ENCODE measurements at places on chromosomes 13 and 19.

GRCh38 chr13:32594157-32594738, 8.0 kb downstream of the PDS5B start:
- DNase-seq, result peak; percentile 65

DNA sequence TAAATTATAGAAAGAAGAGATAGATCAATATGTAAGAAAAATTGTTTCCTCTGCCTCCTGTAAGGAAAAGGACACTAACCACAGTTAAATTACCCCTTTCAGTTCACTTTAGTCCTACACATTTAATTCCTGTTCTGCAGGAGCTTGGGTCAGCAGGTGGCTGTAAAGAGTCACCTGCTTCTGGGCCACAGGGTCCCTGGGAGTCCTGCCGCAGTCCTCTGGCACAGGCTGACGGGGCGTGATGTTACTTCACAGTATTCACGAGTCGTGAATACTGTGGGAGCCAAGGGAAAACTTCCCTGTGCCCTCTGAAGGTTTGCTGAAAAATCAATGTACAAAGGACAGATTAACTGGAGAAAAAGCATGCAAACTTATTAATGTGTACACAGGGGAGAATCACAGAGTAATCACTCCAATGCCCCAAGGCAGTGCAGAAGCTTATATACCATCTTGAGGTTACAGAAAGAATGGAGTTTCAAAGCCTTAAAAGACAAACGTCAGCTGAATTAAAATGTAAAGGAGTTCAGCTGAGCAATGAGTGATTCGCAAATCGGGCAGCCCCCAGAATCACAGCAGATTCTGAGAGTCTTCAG, 125.8 kb upstream of the TMTC4 start:
- DNase-seq, result no peak

GRCh38 chr19:17450264-17451075, 2.0 kb upstream of the TMEM221 start:
- DNase-seq, result no peak

- DNase-seq, result no peak
Measured at GRCh38 chr19:29060813-29061364, 152.1 kb downstream of the UQCRFS1 start.

- peak; percentile 57 for DNase-seq
Measured at GRCh38 chr19:48095612-48096175, 14.9 kb downstream of the PLA2G4C start.

DNA sequence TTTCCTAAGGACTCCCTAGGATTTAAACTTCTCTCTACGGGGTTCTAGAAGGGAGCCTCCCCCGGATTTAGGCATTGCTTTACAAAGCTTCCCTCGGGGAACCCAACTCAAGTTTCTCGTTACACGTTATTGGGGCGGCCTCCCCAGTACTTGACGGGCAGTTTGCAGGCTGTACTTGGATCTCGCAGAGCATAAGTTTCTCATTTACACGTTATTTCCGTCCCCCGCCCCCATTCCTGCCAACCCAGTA, 584 bp downstream of the SMG9 start:
- DNase-seq, result no peak

- DNase-seq, result no peak
Measured at GRCh38 chr13:81874681-81875661, 1534.0 kb upstream of the SPRY2 start.

DNA sequence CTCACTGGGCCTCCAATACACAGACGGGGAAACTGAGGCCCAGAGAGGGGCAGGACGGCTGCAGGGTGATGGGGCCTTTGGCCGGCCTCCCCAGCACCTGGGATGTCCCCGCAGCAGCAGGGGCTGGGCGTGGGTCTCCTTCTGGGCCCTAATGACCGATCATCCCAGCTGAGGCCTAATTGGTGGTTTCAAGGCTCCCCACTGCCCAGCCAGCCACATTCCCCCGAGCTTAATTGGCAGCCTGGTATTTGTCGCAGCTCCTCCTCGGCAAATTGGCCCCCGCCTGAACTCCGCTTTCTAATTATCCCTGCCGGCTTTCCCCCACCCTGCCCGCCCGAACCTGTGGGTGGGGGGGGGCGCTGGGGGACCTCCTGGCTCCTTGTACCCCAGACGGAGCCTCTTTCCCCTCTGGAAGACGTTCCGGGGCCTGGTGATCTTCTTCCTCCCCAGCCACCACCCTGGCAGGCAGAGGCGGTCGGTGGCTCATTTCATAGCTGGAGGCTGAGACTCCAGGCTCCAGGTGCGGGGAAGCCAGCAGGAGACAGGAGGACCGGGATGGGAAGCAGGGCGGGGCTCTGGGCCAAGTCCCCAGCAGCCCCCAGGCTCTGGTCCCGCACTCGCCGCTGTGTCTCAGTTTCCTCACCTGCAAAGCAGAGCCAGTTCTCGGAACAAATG, 27.2 kb upstream of the WDR18 start:
- peak; percentile 84 for DNase-seq

DNA sequence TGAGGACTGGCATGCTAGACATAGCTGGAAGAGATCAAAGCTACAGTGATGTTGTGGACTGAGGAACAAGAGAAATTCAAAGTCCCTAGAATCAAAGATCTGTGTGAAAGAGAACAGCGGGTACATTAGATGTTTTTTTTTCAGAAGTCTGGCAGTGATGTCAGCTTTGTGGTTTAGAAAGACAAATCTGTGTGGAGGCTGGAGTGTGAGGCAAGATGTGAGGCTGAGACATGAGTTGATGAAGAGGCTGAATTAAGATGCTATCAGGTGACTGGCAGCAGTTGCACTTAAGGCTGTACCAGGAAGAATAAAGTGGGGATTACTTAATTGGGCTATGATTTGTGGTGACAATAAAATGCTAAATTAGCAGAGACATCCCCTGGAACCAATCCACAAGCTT, 46.5 kb downstream of the DNAJC3 start:
- no peak for DNase-seq

- no peak for DNase-seq
Measured at GRCh38 chr19:4372165-4373012, 28.0 kb downstream of the SH3GL1 start.

DNA sequence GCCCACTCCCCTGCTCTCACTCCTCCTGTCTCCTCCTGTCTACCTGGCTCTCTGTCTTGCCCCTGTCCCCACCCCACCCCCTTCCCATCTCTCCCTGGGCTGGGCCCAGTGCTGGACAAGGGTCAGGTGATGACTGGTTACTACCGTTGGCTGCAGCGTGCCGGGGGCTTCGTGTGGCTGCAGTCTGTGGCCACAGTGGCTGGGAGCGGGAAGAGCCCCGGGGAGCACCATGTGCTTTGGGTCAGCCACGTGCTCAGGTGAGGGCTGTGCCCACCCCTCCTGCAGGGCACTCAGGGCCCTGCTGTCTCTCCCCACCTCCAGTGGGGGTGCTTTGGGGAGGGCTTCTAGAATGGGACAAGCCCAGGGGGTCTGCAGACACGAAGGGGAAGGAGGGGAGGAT, 7.6 kb downstream of the TMEM160 start:
- no peak for DNase-seq

- no peak for DNase-seq
Measured at GRCh38 chr13:67077132-67077531, 153.0 kb downstream of the PCDH9 start.

DNA sequence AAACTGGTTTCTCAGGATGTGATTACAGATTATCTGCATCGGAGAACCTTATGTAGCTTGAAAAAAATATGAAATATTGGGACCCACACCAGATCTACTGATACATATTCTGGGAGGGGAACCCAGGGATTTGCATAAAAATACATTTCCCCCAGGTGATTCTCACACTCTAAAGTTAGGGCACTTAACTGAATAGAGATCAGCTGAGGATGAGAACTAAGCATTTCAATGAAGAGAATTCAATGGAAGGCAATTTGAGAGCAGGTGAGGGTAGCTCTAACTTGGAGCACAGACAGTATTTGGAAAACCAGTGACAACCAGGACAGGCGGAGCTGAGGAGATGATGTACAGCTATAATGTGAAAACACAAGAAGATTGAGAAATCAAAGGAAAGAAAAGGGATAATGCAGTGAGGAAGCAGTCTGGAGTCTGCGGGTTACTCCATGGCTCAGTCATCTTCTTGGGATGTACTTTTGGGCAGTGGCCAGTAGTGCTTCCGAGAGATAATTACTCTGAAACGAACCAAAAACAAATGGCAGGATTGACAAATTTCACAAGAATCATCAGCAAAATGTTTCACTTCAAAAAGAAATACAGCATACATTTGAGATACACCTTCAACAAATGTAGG, 6.1 kb upstream of the OXGR1 start:
- DNase-seq, result peak; percentile 54

GRCh38 chr19:5171711-5172110, 168.9 kb downstream of the PTPRS start:
- no peak for DNase-seq

DNA sequence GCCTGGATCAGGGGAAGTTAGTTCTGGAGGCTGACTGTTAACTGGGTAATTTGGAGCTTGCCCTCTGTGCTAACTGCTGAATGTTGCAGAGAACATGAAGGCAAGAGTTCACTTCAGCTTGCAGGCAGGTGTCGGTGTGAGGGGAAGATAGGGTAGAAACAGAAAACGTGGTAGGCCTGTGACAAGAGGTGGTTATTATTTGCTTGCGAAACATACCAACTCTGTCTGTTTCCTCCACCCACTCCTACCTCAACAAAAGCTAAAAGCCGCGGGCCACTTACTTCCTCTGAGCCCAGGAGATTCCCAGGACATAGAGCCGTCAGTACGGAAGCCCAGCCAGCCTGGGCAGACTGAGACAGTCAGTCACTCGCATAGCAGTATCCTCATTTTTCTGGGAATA, 119.2 kb upstream of the ABCC4 start:
- DNase-seq, result no peak

DNA sequence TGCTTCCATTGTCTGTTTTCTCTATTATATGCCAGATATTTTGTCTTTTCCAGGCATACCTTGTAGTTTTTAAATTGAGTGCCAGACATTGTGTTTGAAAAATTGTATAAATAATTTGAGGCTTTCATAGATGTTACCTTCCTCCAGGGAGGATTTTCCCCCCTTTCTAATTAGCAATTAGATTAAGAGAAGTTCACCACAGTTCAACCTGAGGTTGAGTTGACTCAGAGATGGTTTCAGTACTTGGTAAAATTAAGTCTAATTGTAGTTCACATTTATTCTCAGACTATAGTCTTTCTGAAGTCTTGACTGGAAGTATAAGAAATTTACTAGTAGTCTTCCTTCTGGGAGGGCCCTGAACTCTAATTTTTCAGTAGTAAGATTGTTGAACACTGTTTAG, 104.1 kb upstream of the SCEL start:
- no peak for DNase-seq

- DNase-seq, result no peak
Measured at GRCh38 chr13:30745906-30746686, 10.8 kb downstream of the ALOX5AP start.

DNA sequence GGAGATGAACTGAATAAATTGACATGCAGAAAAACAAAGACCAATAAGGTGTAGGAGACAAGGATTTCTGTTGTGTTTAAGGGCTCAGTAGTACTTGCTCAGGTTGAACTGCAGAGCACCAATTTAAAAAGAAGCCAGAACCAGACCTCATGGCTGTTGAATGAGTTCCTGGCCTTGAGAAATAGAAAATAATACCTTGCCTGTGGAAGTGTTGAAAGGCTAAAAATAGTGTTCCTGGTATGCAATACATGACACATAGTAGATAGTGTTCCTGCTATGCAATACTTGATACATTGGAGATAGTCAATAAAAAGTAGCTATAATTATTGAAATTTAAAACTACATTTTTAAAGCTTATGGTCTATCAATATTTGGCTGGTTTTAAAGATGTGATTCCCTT, 595.8 kb downstream of the PCDH9 start:
- DNase-seq, result peak; percentile 11

- no peak for DNase-seq
Measured at GRCh38 chr13:95793781-95794180, 116.8 kb downstream of the DNAJC3 start.

- DNase-seq, result no peak
Measured at GRCh38 chr19:648904-649801, 9.5 kb downstream of the FGF22 start.

- no peak for DNase-seq
Measured at GRCh38 chr13:102909971-102910370, 64.1 kb downstream of the ERCC5 start.

DNA sequence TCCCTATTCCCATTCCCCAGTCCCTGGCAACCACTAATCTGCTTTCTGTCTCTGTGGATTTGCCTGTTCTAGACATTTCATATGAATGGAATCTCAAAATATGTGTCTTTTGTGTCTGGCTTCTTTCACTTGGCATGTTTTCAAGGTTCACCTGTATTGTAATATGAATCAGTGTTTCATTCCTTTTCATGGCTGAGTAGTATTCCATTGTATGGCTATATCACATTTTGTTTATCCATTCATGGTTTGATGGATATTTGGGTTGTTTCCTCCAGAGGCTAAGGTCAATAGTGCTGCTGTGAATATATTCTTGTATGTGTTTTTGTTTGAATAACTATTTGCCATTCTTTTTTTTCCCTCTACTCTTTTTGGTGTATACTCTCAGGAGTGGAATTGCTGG, 24.4 kb downstream of the NCAN start:
- no peak for DNase-seq

GRCh38 chr19:58364146-58364545, 1.6 kb upstream of the ZNF497 start:
- no peak for DNase-seq

DNA sequence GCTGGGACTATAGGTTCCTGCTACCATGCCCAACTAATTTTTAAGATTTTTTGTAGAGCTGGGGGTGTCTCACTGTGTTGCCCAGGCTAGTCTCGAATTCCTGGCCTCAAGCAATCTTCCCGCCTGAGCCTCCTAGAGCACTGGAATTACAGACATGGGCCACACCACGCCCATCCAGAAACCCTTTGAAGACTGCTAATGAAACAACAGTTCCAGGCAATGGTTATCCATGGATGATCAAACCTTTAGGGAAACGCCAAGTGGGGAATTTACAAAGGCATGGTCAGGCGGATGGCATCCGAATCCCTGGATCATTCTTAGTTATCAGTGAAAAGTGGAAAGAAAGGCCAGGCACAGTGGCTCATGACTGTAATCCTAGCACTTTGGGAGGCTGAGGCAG, 16.9 kb upstream of the DNMT1 start:
- DNase-seq, result no peak

GRCh38 chr13:25827831-25828465, 223.9 kb downstream of the SHISA2 start:
- DNase-seq, result no peak

- DNase-seq, result no peak
Measured at GRCh38 chr13:111213964-111214726, 99.0 kb downstream of the ARHGEF7 start.

GRCh38 chr19:30742406-30742938, 370.3 kb downstream of the ZNF536 start:
- DNase-seq, result no peak

- DNase-seq, result peak; percentile 11
Measured at GRCh38 chr13:50334944-50335343, 319.7 kb downstream of the KCNRG start.

GRCh38 chr13:113224486-113224885, 15.1 kb downstream of the CUL4A start:
- no peak for DNase-seq

Data from EH (cell line).